ENCODE measurements at places on chromosomes 7 and 10. TPM values are rescaled to one million over a fixed set of nuclear protein-coding genes. Genes with fewer than 3 reads are reported as not detected.

Gene CFAP70
- 0.29 TPM for total RNA-seq

Gene ACSM6
- total RNA-seq, result not detected

Gene TMEM26
- total RNA-seq, result under 0.01 TPM

Gene SEMA3C
- 0.33 TPM for total RNA-seq

Gene CNPY1
- total RNA-seq, result not detected

Gene BUD23
- total RNA-seq, result 35.4 TPM

Gene TRIM74
- not detected for total RNA-seq

Gene LAMB1
- total RNA-seq, result 949 TPM

Gene PRPF18
- total RNA-seq, result 25.8 TPM

Gene LIPA
- total RNA-seq, result 23.8 TPM

Gene BICC1
- total RNA-seq, result 0.48 TPM

Gene TWIST1
- total RNA-seq, result under 0.01 TPM

Gene MEOX2
- total RNA-seq, result 35.8 TPM

Gene SEMA3D
- 0.57 TPM for total RNA-seq

Gene MCM10
- total RNA-seq, result 5.6 TPM

Gene LARP4B
- total RNA-seq, result 61.7 TPM

Gene DEPP1
- 421 TPM for total RNA-seq

Gene GRM3
- total RNA-seq, result not detected

Gene CTAGE15
- total RNA-seq, result not detected

Gene TLL2
- not detected for total RNA-seq

Gene PTF1A
- total RNA-seq, result not detected

Gene CALHM3
- total RNA-seq, result not detected

Gene AKR1C8
- not detected for total RNA-seq

Gene SSC4D
- 0.38 TPM for total RNA-seq

Gene SAP25
- not detected for total RNA-seq

Gene ZNF862
- total RNA-seq, result 12.0 TPM

Gene CTAGE4
- total RNA-seq, result not detected

Gene NEUROG3
- not detected for total RNA-seq

Gene ADCYAP1R1
- total RNA-seq, result 0.19 TPM

Gene SEMA3E
- total RNA-seq, result 1.7 TPM

Gene ZNF775
- 4.8 TPM for total RNA-seq

Gene OR2A42
- not detected for total RNA-seq

Gene CCDC7
- 10.1 TPM for total RNA-seq

Gene HGF
- total RNA-seq, result 2.3 TPM

Gene JCAD
- total RNA-seq, result 61.6 TPM

Gene EEPD1
- total RNA-seq, result 0.65 TPM

All from vein endothelial cell (primary cell).